Keratinocyte (primary cell): ENCODE measurements at places on chromosomes 7 and 10. TPM values are rescaled to one million over a fixed set of nuclear protein-coding genes. Genes with fewer than 3 reads are reported as not detected.

- no peak overlapping the region for H3K4me3 ChIP-seq
- peaks cover 28% of the 10 kb centered on the region for H3K36me3 ChIP-seq
- H3K27me3 ChIP-seq, result no peaks in the 10 kb centered on the region
- DNase-seq, result no peak
- peaks cover 21% of the 10 kb centered on the region for H3K4me1 ChIP-seq
These were observed 27.6 kb downstream of the ERLIN1 start for GRCh38 chr10:100158044-100158805.

DNA sequence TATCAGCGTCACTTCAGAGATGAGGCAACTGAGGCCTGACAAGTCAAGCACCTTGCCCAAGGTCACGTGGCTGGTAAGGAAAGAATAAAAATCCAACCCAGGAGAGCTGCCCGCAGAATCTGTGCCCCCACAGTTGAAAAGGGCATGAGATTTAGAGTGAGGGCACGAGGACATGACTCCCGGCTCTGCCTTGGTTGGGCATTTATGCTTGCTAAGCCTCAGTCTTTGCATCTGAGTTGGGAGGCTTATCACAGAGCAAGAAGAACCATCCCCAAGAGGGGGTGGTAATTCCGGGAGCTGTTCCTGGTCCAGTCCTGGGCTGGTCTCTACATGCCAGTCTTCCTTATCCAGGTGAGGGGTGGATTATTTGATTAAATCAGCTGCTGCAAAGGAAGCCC lies 37.3 kb downstream of the PLPP4 start:
- no peak for DNase-seq
- no peaks in the 10 kb centered on the region for H3K4me1 ChIP-seq
- H3K4me3 ChIP-seq, result no peak overlapping the region

- no peak overlapping the region for H3K27ac ChIP-seq
- H3K4me1 ChIP-seq, result peaks cover 9% of the 10 kb centered on the region
- H3K36me3 ChIP-seq, result no peaks in the 10 kb centered on the region
- H3K27me3 ChIP-seq, result no peaks in the 10 kb centered on the region
These were observed 24.2 kb downstream of the TRIM8 start for GRCh38 chr10:102668326-102669107.

DNA sequence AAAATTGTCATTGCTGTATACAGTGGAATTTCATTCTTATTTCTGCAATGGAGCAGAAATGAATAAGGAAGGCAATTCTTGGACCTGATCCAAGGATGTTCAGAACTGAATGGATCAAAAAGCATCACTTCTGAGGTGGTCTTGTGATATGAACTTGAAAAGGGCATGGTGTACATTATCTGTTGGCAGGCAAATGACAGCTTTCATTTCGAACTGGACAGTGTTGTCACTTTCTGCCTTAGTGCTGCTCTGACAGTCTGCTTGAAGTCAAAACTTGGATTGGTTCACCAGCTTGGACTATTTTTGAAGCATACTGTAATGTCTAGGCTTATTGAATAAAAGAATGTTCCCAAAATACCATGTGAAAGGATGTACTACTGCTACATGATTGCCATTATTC lies 52.0 kb downstream of the VCL start:
- H3K27me3 ChIP-seq, result no peaks in the 10 kb centered on the region
- no peak overlapping the region for H3K27ac ChIP-seq
- no peak for DNase-seq
- peaks cover under 1% of the 10 kb centered on the region for H3K4me1 ChIP-seq

Gene PTCD1
- 2.8 to 3.5 TPM (median 3.3 TPM) in 3 replicates for polyA plus RNA-seq

Gene SAP25
- 0.16 to 0.21 TPM in 2 of 3 replicates, not detected in the other for polyA plus RNA-seq
